Activated effector memory CD4-positive, alpha-beta T cell treated with Interleukin-2 at 50 U/mL for 16 hours (primary cell): ENCODE measurements at places on chromosomes 4 and X.

- no peak for DNase-seq
These were observed 84.6 kb upstream of the DHX15 start for GRCh38 chr4:24668956-24669355.

- DNase-seq: no peak
These were observed 260.5 kb downstream of the SPATA18 start for GRCh38 chr4:52311464-52312125.

DNA sequence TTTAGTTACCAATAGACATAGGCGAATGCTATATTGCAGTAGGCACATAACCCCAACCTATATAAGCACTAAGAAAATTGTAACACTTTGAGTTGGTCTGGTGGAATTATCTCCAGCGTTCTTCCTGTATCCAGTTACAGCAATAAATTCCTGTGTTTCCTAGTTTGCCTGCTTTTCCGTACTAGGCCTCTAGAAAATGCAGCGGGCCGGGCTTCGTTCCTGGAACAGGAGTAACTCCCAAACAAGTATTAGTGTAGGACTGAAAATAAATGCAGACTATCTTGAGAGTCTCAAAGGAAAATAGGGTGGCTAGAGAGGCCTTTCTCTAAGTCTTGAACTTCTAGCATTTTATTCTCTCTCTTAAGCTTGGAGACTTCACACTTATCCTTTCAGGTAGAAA is 159.8 kb downstream of the OR13H1 start:
- DNase-seq: no peak

DNA sequence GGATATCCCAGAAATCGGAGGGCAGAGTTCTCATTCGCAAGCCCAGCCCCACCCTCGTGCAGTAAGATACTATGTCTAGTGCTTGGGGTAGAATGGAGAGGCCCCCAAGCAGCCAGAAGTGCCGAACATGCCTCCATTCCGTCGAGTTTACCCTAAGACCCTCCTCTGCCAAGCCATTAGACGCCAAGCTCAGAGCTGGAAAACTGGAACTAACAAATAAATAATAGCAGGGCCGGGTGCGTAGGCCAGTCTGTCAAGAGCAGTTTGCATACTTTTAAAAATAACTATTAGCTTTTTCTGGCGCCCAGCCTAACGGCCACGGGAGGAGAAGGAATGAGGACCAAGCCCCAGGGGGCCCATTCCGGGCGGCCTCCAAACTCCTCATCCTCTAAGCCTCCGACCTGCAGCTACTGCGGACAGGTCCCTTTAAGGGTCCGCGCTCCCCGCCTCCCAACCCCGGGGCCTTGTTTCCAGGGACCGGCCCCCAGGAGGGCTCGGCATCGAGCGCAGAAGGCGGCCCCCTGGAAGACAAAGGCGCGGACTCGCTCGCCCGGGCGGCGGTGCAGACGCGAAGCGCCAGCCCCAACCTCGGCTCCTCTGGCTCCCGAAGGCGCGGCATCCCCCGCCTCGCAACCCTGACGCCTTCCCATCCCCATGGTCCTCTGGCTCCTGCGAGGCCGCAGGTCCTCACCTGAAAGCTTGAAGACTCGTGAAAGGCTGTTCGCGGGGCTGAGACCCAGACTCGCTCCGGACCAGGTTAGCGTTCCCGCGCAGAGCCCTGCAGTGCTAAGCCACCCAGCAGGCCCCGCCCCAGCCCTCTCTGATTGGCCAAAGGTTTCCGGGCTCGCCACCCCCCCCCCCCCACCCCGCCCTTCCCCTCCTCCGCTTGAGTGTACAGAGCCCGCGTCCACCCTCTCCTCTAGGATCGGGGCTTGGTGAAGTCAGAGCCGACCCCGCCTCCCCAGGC is at the start of gene TMSB15A:
TMSB15A (minus strand) TSS at position 765 of the 967 bp plus-strand sequence.
- DNase-seq: peak; percentile 18

GRCh38 chrX:153901753-153902140 is 2.7 kb upstream of the AVPR2 start:
- DNase-seq: no peak

- no peak for DNase-seq
These were observed 512.5 kb upstream of the SLIT2 start for GRCh38 chr4:19739101-19739651.

DNA sequence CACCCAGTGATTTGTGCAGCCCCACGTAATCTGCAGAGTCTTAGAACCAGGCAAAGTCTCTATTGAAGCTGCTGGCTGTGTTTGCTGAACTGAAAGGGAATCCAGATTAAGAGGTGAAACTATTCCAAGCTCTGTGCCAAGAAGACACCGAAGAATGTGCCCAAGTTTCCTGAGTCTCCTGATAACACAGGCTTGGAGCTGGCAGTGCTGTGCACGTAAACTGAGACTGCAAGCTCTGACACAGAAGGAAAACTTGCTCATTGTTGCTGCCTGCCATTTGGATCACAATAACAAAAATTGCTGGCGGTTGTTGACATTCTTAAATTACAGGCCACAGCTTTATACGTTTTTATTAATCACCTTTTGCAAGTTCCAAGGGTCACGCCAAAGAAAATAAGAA is 60.2 kb upstream of the VCX3B start:
- DNase-seq: no peak

GRCh38 chr4:181909368-181909767 is 333.8 kb upstream of the TENM3 start:
- DNase-seq: no peak

GRCh38 chrX:78555401-78555980 is 103.6 kb downstream of the RTL3 start:
- DNase-seq: no peak

DNA sequence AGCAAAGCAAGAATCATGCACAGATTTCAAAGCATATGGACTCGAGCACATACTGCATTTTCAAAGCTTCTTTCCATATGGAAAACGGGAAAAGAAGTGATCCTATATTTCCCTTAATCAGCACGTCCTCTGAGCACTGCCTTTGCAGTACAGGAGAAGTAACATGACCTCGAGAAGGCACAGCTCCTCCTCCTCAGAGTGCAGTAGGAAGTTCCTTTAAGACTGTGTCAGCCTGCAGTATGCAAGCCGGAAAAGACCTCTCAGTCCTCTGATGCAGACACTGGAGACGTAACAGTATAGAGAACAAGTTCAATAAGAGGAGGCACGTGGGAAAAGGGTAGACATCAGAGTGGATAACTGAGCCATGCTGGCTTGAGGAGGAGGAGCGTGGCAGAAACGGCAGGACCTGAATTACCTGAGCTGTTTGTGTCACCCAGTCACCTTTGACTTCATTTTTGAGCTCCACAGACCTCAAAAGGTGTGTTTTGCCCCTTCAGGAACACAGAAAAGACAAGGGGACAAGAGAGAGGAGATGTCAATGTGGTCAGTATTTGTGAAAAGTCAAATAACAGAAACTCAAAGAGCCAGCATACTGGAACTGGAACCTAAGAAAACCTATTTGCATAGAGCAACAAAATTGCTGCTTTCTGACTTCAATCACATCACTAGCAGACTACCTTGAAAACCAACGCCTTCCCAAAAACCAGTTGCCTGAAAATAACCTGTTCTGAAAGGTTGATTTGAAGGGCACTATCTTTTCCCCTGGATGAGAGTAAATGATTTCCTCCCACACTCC is 20.8 kb downstream of the IRF2 start:
- DNase-seq: peak; percentile 9

GRCh38 chr4:52783069-52783468 is 31.8 kb upstream of the ERVMER34-1 start:
- DNase-seq: no peak

DNA sequence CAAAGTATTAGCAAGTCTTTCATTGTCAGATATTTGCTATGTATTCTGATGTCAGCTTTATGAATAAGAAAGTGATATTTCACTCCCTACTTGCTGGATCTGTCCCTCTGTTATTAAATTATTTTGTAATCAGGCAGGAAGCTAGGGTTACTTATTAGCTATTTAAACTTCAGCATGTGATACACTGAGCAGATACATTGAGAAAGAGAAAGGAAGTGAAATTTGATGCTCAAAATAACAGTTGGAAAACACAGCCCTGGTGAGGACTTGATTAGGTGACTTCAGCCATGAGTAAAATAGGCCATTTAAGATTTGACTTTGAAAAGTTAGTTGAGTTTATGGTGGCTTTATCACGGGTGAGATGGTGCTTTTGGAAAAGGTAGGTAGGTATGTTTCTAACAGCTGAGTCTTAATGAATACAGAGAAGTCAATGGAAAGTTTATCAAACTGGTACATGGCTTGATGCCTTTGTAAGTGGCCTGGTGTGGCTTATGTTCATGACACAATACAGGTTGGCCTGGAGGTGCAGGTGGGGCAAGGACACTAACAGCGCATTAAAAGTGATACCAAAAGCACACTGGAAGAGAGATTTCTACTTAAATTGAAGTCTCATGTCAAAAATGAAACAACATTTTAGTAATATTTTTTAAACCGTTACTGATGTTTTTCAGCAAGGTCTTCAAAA is 321.2 kb upstream of the SPOCK3 start:
- DNase-seq: no peak

GRCh38 chrX:45006002-45006800 is 133.2 kb downstream of the KDM6A start:
- no peak for DNase-seq

DNA sequence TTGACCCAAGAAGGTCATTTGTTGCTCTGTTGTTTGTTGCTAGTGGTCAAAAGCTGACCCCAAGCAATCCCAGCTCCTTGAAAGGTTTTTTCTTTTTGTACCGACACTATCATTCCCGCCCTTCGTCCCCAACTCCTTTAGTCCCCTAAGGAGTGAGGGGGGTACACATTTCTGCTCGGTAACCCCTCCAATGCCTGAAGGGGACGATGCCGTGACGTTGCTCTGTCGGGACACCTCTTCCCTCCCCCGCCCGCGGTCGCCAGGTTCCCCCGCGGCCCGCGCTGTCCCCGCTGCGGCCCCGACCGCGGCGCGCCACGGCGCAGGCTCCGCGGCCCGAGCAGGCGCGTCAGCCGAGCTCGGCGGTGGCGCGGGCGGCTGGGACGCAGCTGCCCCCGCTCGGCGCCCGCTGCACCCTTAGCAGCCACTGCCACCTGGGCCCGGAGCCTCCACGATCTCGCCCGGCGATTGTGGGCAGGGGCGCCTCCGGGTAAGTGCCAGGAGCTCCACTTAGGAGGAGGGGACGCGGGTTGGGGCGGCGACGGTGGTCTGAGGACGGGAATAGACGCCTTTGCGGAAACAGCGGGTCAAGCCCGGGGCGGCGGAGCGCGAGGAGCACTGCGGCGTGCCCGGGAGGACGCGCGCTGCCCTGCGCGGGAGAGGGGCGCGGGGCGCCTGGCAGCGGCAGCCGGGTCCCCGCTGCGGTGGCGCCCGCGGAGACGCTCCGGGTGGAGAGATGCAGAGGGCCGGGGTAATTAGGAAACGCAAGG is at the start of gene GLRB:
GLRB (plus strand) TSS at position 340 of the 767 bp plus-strand sequence. CDS start 1,875 bp downstream, outside the sequence.
- DNase-seq: no peak

DNA sequence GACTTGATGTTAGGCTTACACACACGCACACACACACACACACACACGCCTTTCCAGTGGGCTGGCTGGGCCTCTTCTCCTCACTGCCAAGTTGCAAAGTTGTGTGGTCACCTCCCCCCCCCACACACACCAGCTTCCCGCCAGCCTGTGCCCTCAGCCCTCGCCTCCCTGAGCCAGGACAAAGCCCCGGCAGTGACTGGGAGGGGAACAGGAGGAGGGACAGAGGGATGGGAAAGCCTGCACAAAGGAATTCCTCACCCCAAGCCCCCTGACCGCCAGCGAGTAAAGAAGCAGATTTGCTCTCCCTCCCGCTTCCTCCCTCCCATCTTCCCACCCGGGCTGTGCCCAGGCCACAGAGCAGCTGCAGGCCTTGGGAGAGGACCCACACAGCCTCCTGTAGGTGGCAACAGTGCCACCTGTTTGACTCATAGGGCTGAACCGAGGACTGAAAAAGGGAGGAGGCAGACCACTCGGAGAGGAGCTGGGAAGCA is at the start of gene GDPD2:
GDPD2 (plus strand) TSS at position 464 of the 491 bp plus-strand sequence. CDS start 1,671 bp downstream, outside the sequence.
- no peak for DNase-seq

DNA sequence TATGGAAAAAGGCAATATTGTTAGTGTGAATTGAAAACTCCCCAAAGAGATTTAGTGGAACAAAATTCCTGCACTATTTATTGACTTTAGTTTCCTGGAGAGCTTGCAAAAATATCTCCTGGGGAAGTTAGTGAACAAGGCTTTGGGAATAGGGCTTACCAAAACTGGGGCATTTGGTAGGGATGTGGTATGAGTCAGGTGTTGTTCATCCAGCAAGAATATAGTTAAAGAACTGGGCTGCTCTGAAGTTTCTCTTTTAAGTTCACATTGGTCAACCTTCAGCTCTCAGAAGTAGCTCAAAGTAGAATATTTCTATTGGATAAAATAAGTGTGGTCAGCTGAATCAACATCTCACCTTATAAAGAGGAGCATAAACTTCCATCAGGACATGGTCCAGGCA is 185.0 kb downstream of the CPE start:
- no peak for DNase-seq

- no peak for DNase-seq
These were observed 70.4 kb downstream of the FGFBP1 start for GRCh38 chr4:15868111-15868510.

- no peak for DNase-seq
These were observed 30.4 kb downstream of the LRIT3 start for GRCh38 chr4:109878355-109878754.

GRCh38 chrX:110087485-110088356 is 84.8 kb downstream of the TMEM164 start:
- DNase-seq: no peak

- DNase-seq: no peak
These were observed 20.3 kb upstream of the LSM6 start for GRCh38 chr4:146155152-146155724.

GRCh38 chr4:158793021-158793420 is 24.2 kb downstream of the FNIP2 start:
- DNase-seq: no peak

GRCh38 chr4:34893382-34893781 is 1350.9 kb downstream of the ARAP2 start:
- DNase-seq: no peak

DNA sequence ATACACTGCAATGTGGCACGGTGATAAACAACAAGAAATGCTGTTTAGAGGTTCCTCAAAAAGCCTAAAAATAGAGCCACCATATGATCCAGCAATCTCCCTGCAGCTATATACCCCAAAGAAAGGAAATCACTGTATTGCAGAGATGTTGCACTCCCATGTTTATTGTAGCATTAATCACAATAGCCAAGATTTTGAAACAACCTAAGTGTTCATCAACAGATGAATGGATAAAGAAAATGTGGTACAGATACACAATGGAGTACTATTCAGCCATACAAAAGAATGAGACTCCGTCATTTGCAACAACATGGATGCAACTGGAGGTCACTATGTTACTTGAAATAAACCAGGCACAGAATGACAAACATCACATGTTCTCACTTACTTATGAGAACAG is 365.8 kb upstream of the DIPK2B start:
- DNase-seq: no peak
